Motor neuron (in vitro differentiated cells): ENCODE measurements at places on chromosomes 12 and 14.

GRCh38 chr14:58848365-58848764, 210.6 kb downstream of the DACT1 start:
- ATAC-seq, result no peak

GRCh38 chr12:26162905-26163304, 32.5 kb upstream of the SSPN start:
- no peak for ATAC-seq

DNA sequence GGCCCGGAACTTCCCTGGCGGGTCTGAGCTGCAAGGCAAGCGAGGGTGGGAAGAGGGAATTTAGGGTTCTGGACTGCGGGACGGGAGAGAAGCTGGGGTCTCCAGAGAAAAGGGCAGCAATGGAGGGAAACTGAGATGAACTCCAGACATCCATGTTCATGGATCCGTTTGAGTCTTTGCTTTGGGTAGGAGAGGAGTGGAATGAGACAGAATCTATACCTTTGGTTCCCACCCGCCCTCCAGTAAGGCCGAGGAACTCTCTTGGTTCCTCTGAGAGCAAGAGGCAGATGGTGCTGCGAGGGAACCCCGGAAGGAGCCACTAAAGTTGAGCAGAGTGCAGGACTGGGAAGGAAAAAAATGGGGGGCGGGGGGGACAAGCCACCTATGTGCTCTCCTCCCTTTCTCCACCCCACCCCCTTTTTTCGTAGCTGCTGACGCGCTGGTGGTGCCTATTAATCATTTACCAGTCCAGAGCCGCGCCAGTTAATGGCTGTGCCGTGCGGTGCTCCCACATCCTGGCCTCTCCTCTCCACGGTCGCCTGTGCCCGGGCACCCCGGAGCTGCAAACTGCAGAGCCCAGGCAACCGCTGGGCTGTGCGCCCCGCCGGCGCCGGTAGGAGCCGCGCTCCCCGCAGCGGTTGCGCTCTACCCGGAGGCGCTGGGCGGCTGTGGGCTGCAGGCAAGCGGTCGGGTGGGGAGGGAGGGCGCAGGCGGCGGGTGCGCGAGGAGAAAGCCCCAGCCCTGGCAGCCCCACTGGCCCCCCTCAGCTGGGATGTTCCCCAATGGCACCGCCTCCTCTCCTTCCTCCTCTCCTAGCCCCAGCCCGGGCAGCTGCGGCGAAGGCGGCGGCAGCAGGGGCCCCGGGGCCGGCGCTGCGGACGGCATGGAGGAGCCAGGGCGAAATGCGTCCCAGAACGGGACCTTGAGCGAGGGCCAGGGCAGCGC, 1.2 kb downstream of the SSTR1 start:
- peak; percentile 88 for ATAC-seq

DNA sequence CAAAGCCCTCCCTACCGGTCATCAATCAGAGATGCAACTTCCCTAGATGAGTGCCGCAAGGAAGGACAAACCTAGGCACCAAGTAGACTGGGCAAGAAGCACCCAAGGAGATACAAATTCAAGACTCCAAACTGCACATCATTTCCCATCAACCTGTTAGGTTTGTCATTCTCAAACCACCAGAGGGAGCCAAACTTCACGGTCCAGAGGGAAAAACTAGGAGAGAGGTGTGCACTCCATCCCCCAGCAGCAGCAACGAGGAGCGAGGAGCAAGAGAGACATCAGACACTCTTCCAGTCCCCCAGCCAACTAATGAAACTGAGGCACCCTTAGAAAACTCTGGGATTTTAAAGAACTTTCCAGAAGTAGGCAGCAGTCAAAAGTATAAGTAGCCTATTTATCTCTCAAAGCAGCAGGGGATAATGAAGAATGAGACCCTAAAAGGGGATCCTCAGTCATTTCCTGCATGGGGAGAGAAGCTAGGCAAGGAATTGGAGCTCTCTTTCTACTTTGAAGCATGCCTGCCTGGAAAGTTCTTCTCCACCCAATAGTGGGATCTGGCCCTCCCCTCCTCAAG, 37.0 kb upstream of the NT5DC3 start:
- peak; percentile 42 for ATAC-seq

GRCh38 chr14:100397005-100397404, 73.9 kb downstream of the SLC25A47 start:
- ATAC-seq, result peak; percentile 14
